Activated naive CD4-positive, alpha-beta T cell (primary cell): ENCODE measurements at places on chromosomes 7 and 10.
A peak's percentile ranks its signal among the peaks of the same experiment; 100 is the strongest.

- no peak for DNase-seq
Measured at GRCh38 chr10:129108378-129108777, 358.7 kb upstream of the MGMT start.

DNA sequence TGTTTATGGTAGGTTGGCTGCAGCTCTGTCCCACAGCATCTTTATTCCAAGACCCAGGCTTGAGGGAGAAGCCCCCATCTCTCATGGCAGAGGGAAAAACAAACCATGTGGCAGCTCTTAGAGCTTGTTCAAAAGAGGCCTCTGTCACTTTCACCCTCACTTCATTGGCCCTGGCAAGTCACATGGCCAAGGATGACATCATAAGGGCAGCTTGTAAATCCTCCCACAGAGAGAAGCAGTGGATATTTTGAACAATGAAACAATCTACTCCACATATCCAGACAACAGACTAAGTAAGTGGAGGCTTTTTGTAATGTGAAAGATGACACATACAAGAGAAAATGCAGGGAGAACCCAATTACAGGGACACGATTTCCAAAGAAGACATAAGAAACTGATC lies 108.1 kb downstream of the GRID1 start:
- no peak for DNase-seq

GRCh38 chr7:43768201-43768886 lies 9.9 kb downstream of the BLVRA start:
- no peak for DNase-seq

GRCh38 chr7:156196649-156197048 lies 384.4 kb upstream of the SHH start:
- no peak for DNase-seq

GRCh38 chr10:5514226-5514850 lies 10.4 kb upstream of the CALML3 start:
- DNase-seq: no peak

DNA sequence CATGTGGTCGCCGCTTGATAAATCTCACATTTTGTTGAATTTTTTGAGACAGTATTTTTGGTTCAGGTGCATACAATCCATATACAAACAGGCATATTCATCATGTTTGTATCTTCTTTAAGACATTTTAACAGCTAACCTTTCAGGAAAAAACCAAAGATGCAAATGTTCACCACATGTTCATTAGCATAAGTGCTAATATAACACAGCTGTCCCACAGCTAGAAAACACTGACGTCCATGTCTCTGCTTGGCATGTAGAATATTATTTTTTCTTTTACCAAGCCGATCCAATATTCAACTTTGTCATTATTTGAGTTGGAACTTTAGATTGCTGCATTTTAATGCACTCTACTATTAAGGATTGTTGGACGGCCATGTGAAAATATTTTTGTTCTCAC lies 31.2 kb downstream of the BMPER start:
- no peak for DNase-seq

GRCh38 chr7:136272934-136273333 lies 295.8 kb upstream of the MTPN start:
- DNase-seq: no peak

DNA sequence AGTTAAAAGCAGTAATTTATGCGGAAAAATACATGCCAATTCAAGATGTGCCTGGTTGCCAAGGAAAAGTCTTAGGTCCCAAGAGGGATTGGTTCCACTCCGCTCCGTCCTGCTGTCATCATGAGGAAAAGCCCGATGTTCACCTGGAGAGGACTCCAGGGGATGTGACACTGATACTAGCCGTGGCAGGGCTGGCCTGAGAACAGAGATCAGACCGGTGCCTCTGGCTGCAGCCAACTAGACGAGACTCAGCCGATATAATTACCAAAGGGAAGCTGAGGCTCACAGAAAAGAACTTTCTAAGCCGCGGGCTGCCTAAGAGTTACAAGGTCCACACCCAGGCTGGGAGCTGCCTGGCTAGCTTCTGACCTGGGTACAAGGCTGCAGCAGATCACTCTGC lies 81.3 kb upstream of the UNC5B start:
- DNase-seq: no peak

GRCh38 chr10:34593374-34593890 lies 221.7 kb downstream of the PARD3 start:
- no peak for DNase-seq

- peak; percentile 19 for DNase-seq
Measured at GRCh38 chr10:114304571-114305421, 65.7 kb downstream of the VWA2 start.

DNA sequence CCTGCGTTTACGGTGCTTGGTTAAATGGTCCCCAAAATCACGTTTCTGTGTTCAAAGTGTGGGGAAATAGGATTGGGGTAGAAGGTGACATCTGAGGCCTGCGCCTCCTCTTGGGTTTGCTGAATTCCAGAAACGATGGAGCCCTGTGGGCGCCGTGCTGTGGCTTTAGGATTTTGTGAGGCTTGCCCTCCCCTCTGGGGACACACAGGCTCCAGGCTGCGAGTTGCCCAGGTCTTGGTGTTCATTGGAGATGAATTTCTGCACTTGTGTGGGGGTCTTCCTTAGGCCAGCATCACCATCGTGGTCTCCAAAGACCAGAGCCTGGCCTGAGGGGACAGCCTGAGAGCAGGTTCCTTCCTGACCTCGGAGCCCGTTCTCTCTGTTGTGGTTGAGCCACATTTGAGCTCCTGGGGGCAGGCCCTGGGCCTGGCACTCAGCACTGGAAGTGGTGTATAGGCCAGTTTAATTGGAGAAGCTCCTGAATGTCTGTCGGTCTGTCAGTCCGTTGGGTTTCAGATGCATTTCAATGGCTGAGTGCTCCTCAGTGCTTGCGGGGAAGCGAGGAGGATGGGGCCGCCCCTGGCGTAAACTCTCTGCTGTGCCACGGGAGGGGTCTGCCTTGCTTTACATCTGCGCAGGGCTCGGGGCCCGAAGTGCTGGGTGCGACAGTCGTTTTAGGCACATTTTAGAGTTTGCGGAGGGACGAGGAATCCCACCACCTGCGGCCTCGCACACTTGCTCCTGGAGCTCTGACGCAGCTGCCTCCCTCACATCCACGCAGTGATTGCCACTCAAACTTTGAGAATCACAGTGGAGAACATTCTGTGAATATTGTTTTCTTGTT lies 71.7 kb downstream of the DNAJB6 start:
- no peak for DNase-seq

DNA sequence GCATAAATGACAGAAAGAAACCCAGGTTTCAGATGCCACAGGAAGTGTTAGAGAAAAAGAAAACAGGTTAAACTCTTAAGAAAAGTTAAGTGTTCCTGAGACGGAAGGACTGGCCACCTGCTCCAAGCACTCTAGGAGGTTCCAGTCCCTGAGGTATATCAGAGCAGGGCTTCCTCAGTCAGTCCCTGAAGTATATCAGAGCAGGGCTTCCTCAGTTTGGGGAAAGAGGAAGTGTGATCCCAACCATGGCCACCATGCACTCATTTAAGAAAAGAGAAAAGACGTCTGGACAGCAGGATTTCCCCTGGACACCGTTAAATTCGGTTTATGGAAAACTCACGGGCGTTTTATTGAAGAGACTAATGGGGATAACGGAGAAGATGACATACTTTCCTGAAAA lies 133.4 kb upstream of the PFKP start:
- DNase-seq: no peak

DNA sequence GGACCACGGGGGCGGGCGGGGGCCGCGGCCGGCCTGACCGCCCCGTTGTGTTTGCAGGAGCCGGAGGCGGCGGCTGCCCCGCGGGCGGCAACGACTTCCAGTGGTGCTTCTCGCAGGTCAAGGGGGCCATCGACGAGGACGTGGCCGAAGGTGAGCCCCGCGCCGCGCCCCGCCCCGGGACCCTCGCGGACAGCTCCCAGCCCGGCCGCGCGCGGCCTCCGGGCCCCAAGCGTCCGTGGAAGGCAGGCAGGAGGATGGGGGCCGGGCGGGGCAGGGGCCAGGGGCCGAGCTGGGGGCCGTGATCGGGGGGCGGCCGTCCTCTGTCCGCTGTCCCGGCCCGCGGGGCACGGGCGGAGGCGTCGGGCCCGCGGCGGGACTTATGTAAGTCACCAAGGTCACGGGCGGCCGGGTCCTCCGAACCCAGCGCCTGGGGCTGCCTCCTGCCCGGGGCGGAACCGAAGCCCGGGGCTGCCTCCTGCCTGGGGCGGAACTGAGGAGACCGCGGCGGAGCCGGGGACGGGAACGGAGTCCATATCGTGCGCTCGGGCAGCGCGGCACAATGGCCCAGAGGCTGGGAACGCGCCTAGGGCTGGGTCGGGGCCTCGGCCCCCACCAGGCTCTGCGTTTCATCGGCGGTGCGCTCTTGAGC lies 497 bp downstream of the PPP2R2D start:
- DNase-seq: no peak

- no peak for DNase-seq
Measured at GRCh38 chr10:46266306-46266985, 20.4 kb upstream of the ANTXRL start.

DNA sequence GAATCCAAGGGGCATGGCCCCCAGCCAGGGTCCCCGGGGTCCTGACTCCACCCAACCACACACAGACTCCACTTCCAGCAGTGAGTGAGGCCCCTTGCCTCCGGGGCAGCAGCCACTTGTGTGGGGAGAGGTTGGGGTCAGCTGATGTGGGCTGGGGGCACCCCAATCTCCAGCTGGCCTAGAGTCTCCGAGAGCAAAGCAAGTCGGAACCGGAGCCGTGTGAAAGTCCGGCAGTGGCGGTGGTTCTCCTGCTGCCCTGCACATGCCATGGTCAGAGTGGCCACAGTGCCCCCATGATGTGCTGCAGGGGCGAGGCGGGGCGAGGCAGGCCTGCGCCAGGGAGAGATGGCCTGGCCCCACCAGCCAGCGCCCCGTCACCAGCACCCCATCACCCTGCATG lies 74.6 kb downstream of the PDGFA start:
- no peak for DNase-seq

- no peak for DNase-seq
Measured at GRCh38 chr10:96992721-96993120, 160.6 kb downstream of the LCOR start.

GRCh38 chr7:128939075-128939860 lies 1.5 kb downstream of the IRF5 start:
- no peak for DNase-seq

DNA sequence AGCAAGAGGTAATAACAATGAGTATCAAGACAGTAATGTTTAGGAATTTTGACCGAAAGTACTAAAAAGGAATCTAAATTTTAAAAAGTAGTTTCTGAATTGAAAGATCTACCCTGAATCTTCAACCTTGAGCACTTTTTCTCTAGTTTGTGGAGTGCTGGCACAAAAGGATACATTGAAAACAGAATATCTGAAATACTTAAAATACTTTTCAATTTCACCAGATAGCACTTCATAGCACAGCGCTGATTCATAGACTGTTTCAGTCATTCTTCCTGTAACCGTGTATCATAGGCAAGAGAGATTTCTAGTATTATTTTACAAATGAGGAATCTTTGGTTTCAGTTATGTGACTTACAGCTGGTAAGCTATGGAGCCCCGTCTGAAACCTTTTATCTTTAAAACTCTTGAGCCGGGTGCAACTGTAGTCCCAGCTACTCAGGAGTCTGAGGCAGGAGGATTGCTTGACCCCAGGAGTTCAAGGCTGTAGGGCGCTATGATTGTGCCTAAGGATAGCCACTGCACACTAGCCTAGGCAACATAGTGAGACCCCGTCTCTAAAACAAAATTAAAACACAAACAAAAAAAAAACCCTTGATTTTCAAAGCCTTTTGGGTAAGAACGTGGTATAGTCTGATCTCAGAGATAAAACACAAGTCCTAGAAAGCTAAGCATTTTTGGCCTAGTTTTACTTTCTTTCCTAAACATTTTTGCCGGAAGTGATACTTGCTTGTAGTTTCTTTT lies 35.1 kb downstream of the FHIP2A start:
- no peak for DNase-seq

DNA sequence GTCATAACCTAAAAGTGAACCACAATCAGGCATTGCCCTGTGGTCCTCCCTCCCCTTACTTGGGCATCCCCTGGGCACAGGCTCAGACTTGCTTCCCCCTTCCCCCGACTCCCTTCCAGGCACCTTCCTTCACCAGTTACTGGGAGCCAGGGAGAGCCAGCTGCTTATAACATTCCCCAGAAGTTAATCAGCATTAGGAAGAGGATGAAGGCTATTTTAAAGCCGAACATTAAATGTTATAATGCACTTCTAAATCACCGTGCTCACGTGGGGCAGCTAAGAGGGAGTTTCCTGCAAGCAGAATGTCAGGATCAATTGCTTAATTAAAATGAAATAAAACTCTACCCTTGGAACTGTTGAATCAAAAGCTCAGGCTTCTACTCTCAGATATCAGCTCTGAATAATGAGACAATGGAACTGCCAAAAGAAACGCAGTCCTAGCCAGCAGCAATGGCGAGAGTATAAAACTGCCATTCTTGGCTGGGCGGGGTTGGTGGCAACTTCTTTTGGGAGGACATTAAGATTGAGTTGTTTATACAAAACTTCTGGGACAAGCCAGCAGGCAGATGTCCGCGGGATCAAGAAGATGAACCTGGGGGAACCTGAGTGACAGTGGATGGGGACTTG lies 169.5 kb downstream of the FANK1 start:
- DNase-seq: no peak
